Activated CD4-positive, alpha-beta memory T cell treated with anti-CD3 and anti-CD28 coated beads, Interleukin-2, amount 10 ng/mL, durations not matched to agents 7 days and 5 days (primary cell): ENCODE measurements at places on chromosomes 12 and 14. TPM values are rescaled to one million over a fixed set of nuclear protein-coding genes. Genes with fewer than 3 reads are reported as not detected.

GRCh38 chr12:124233846-124234640, 60.9 kb upstream of the RFLNA start:
- no peaks in the 10 kb centered on the region for H3K36me3 ChIP-seq
- peaks cover 9% of the 10 kb centered on the region for H3K27me3 ChIP-seq
- H3K4me3 ChIP-seq: no peak overlapping the region
- peaks cover 2% of the 10 kb centered on the region for H3K4me1 ChIP-seq

Gene MGP
- total RNA-seq: not detected

- peaks cover 39% of the 10 kb centered on the region for H3K4me1 ChIP-seq
- H3K27ac ChIP-seq: no peak overlapping the region
- H3K36me3 ChIP-seq: peaks cover 62% of the 10 kb centered on the region
- no peak for DNase-seq
These were observed 36.8 kb downstream of the PPTC7 start for GRCh38 chr12:110546339-110546738.

Gene PTGER2
- 108 TPM for total RNA-seq

Gene MORN3
- 4.2 TPM for total RNA-seq

Gene LBHD2
- not detected for total RNA-seq

DNA sequence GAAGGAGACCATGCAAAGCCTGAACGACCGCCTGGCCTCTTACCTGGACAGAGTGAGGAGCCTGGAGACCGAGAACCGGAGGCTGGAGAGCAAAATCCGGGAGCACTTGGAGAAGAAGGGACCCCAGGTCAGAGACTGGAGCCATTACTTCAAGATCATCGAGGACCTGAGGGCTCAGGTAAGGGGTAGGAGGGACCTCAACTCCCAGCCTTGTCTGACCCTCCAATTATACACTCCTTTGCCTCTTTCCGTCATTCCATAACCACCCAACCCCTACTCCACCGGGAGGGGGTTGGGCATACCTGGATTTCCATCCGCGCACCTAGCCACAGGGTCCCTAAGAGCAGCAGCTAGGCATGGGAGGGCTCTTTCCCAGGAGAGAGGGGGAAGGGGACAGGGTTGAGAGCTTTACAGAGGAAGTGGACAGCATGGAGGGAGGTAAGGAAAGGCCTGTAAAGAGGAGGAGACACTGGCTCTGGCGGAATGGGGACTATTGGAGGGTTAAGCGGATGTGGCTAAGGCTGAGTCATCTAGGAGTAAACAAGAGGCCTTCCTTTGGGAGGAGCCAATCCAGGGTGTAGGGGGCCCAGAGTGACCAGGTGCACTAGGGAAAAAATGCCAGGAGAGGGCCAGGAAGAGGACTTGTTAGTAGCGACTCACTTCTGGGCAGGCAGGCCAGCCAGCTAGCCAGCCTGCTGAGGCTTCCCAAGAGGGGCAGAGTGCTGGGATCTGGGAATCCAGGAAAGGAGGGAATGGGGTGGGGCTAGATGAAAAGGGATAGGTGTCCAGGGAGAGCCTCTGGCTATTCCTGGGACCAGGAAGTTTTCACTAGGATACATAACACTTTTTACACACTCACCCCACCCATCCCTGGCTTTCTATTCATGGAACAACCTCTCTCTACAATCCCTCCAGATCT, 754 bp downstream of the KRT18 start:
- no peak overlapping the region for H3K27ac ChIP-seq
- peak overlapping the region; percentile 63 for H3K4me3 ChIP-seq
- peaks cover 9% of the 10 kb centered on the region for H3K27me3 ChIP-seq
- H3K36me3 ChIP-seq: no peaks in the 10 kb centered on the region
- no peak for DNase-seq
- H3K4me1 ChIP-seq: peaks cover 2% of the 10 kb centered on the region

Gene CHPT1
- total RNA-seq: 17.0 TPM

DNA sequence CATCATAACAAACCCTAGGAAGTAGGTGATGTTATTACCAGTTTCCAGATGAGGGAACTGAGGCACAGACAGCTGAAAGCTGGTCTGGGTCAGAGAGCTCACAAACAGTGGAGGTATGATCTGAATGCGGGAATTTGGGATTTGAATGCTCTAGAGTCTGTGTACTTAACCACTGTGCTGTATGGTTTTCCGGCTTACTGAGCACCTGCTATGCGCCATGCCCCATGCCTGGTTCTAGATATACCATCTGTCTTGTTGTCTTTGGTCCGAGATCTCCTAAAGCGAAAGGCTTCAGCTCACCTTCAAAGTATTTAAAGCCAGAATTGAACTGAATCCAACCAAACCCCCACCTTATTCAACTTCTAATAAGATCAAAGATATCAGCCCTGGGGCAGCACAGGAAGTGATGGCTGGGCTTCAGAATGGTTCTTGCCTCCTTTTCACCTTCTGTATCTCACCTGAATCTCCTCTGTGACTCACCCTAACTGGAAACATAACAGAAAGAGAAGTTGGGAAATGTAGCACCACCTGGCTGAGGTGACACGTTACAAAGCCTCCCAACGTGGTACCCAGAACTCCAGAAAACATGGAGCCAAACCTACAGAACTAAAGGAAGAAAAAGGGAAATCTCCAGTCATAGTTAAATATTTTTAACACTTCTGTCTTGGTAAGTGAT, 54.3 kb downstream of the PRMT8 start:
- H3K27me3 ChIP-seq: peaks cover 29% of the 10 kb centered on the region
- no peak overlapping the region for H3K4me3 ChIP-seq

DNA sequence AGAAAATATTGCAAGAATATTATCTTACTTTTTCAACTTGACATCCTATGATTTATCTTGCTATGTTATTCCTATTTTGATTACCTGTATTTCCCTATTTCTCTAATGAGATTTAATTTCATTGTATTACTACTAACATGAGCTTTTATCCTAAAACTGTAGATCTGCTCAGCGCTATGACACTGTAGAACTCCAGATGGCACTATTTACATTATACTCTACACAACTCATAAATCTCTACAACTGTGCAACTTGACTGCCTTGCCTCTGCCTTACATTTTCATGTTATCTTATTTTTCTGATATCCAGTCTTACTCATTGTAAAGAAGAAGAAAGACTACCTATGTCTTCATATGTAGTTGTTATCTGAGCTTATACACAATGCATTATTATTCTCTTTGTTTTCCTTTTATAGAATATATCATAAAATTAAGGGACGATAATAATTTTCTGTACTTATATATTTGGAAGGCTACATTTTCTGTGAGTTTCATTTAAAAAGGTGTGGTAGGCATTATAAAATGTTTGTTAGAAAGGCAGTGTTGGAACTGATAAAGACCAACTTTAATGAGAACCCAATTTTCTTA, 24.1 kb downstream of the NUP37 start:
- no peak for DNase-seq
- H3K27me3 ChIP-seq: no peaks in the 10 kb centered on the region
- peaks cover 20% of the 10 kb centered on the region for H3K36me3 ChIP-seq
- no peak overlapping the region for H3K4me3 ChIP-seq
- H3K27ac ChIP-seq: no peak overlapping the region
- peaks cover 4% of the 10 kb centered on the region for H3K4me1 ChIP-seq

Gene SOS2
- total RNA-seq: 21.7 TPM

DNA sequence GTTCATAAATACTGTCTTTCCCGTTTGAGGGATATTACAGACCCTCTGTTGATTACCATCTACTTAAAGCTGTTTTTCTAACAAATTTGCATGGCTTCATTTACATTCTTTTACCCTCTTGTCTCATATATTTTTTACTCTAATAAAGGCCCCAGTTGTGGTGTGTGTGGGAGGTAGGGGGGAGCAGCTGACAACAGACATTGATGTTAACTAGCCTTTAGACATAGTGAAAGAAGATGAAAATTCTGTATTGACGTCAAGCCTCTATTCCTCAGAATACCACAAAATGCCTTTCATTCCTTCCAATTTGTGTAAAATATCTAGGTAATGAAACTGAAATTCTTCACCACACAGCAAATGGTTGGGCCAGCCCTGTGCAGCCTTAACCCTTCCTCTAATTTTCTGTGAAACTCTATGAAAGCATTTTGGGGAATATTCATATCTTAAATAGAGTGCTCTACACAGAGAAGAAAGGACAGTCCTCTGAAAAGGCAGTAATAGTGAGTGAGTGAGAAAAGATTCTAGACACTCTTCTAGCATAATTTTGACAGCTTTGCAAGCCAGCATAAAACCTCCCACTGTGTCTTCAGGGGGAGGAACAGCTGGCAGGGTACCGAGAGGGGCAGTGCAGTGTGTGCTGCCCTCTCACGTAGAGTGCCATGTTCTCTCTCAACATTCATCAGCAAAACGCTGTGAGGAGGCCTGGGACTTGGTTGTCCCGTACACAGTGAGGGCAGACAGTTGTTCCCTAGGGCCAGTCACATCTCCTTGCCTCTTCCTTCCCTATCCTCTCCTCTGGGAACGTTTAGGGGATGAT, 20.1 kb upstream of the CERS5 start:
- peaks cover 53% of the 10 kb centered on the region for H3K36me3 ChIP-seq
- H3K27ac ChIP-seq: peak overlapping the region; percentile 82

Gene TAS2R19
- 1.1 TPM for total RNA-seq

DNA sequence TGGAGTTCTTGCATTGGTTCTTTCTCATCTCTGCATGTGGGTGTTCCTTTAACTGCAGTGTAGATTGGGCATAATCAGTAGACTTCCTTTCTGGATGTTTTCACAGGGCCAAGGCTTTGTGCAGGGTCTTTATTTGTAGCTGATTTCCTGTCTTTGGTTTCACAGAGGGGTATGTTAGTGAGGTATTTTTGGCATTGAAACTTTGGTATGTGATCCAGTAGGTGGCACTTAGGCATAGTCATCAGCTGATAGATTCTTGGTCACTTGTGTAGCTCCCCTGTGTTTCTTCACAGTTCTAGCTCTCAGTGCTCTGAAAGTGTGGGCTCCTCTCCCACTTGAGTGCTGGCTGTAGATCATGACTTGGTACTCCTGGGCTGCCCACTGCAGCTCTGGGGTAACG, 52.7 kb upstream of the LMO3 start:
- no peaks in the 10 kb centered on the region for H3K27me3 ChIP-seq
- H3K4me3 ChIP-seq: no peak overlapping the region
- no peak for DNase-seq

- no peaks in the 10 kb centered on the region for H3K36me3 ChIP-seq
- H3K27me3 ChIP-seq: no peaks in the 10 kb centered on the region
- no peak for DNase-seq
- no peaks in the 10 kb centered on the region for H3K4me1 ChIP-seq
- no peak overlapping the region for H3K4me3 ChIP-seq
These were observed 131.7 kb upstream of the ATP2B1 start for GRCh38 chr12:89840162-89840922.

GRCh38 chr14:22386924-22387775, 201.9 kb downstream of the DAD1 start:
- no peaks in the 10 kb centered on the region for H3K27me3 ChIP-seq
- no peak for DNase-seq
- H3K4me1 ChIP-seq: no peaks in the 10 kb centered on the region
- H3K4me3 ChIP-seq: no peak overlapping the region
- no peak overlapping the region for H3K27ac ChIP-seq

Gene MIP
- total RNA-seq: not detected

GRCh38 chr12:71460850-71461609, 21.4 kb downstream of the LGR5 start:
- no peak overlapping the region for H3K27ac ChIP-seq
- no peaks in the 10 kb centered on the region for H3K4me1 ChIP-seq
- no peak overlapping the region for H3K4me3 ChIP-seq
- no peak for DNase-seq
- peaks cover 10% of the 10 kb centered on the region for H3K27me3 ChIP-seq

Gene GNB3
- not detected for total RNA-seq

DNA sequence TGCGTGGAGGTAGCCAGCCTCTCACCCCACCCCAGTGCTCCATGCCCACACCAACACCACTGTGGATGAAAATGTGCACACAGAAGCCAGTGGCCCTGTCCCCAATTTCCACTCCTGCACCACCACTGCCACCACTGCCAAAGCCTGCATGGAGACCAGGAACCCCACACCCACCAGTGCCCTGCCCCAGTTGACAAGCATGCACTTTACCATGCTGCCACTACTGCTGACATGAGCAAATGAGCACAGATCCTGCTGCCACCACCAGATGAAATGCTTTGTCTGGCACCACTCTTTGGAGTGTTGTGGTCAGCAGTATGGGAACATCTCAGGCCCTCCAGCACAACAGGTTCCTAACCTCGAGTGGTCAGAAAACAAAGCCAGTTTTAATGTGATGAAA, 104.1 kb downstream of the ATXN7L3B start:
- H3K4me3 ChIP-seq: no peak overlapping the region
- no peak overlapping the region for H3K27ac ChIP-seq
- H3K4me1 ChIP-seq: no peaks in the 10 kb centered on the region
- DNase-seq: no peak
- H3K27me3 ChIP-seq: no peaks in the 10 kb centered on the region

Gene FOXJ2
- total RNA-seq: 20.4 TPM

GRCh38 chr12:125189015-125189414, 123.8 kb downstream of the AACS start:
- no peaks in the 10 kb centered on the region for H3K36me3 ChIP-seq
- H3K4me3 ChIP-seq: no peak overlapping the region
- H3K27me3 ChIP-seq: peaks cover 70% of the 10 kb centered on the region
- no peak for DNase-seq
- H3K4me1 ChIP-seq: peaks cover 2% of the 10 kb centered on the region
- no peak overlapping the region for H3K27ac ChIP-seq

Gene CCDC177
- total RNA-seq: not detected

Gene STAB2
- not detected for total RNA-seq

DNA sequence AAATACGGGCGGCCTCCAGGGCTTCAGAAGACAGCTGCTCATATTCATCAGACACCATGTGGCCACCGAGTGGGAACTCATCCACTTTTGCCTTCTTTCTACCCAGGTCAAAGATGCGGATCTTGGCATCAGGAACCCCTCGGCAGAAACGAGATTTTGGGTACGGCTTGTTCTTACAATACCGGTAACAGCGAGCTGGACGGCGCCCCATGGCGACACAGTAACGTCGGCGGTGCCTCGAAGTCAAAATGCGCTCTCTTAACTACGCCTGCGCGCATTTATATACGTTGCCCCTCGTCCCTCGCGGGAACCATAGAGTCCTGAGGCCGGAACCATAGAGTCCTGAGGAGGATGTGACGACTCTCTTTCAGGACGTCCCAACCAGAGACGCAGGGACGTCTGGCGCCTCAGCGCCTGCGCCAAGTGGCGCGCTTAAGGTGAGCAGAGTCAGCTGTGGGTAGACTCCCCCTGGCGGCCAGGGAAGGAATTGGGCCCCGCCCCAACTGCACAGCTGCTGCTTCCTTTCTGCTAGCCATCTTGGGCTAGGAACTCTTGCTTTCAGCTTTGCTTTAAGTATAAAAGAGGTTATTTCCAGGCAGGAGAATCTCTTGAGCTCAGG, at the start of gene RPL10L:
RPL10L (minus strand) TSS at position 256 of the 619 bp plus-strand sequence; CDS start at position 211, 45 bp downstream.
- no peaks in the 10 kb centered on the region for H3K27me3 ChIP-seq
- no peak within 1 kb of the TSS for H3K27ac ChIP-seq
- DNase-seq: no peak
- no peaks in the 10 kb centered on the region for H3K4me1 ChIP-seq
- no peak within 1 kb of the TSS for H3K4me3 ChIP-seq

GRCh38 chr12:121128908-121129810, 3.5 kb upstream of the P2RX7 start:
- H3K27ac ChIP-seq: peak overlapping the region; percentile 97
- H3K4me3 ChIP-seq: peak overlapping the region; percentile 68
- peaks cover 89% of the 10 kb centered on the region for H3K4me1 ChIP-seq
- no peaks in the 10 kb centered on the region for H3K27me3 ChIP-seq

Gene IGFBP6
- total RNA-seq: 1.2 TPM

Gene TUNAR
- not detected for total RNA-seq

GRCh38 chr12:80059102-80059501, 40.2 kb upstream of the OTOGL start:
- H3K36me3 ChIP-seq: no peaks in the 10 kb centered on the region
- no peaks in the 10 kb centered on the region for H3K4me1 ChIP-seq
- no peak for DNase-seq
- no peak overlapping the region for H3K27ac ChIP-seq
- no peak overlapping the region for H3K4me3 ChIP-seq

Gene HOXC12
- not detected for total RNA-seq
